Body of pancreas (tissue), 4 donors: ENCODE measurements at places on chromosomes 4 and X.

- H3K27me3 ChIP-seq, result no peaks in the 10 kb centered on the region
- no peak overlapping the region for H3K27ac ChIP-seq
- no peak for DNase-seq
- no peak overlapping the region for H3K4me3 ChIP-seq
- no peaks in the 10 kb centered on the region for H3K4me1 ChIP-seq
- H3K36me3 ChIP-seq, result no peaks in the 10 kb centered on the region
Measured at GRCh38 chr4:77124576-77124975, 32.4 kb upstream of the CCNG2 start.

- no peak for DNase-seq
- H3K27me3 ChIP-seq, result no peaks in the 10 kb centered on the region
- peaks cover 8% of the 10 kb centered on the region for H3K4me1 ChIP-seq
Measured at GRCh38 chrX:134406356-134407064, 53.5 kb upstream of the HPRT1 start.

- no peak overlapping the region for H3K27ac ChIP-seq
- no peak for DNase-seq
- H3K27me3 ChIP-seq, result no peaks in the 10 kb centered on the region
Measured at GRCh38 chr4:174553828-174554227, 31.5 kb upstream of the HPGD start.

- DNase-seq, result no peak
- no peaks in the 10 kb centered on the region for H3K27me3 ChIP-seq
- H3K36me3 ChIP-seq, result no peaks in the 10 kb centered on the region
- no peak overlapping the region for H3K27ac ChIP-seq
- H3K4me3 ChIP-seq, result no peak overlapping the region
Measured at GRCh38 chr4:122588453-122589238, 32.2 kb downstream of the IL21 start.

DNA sequence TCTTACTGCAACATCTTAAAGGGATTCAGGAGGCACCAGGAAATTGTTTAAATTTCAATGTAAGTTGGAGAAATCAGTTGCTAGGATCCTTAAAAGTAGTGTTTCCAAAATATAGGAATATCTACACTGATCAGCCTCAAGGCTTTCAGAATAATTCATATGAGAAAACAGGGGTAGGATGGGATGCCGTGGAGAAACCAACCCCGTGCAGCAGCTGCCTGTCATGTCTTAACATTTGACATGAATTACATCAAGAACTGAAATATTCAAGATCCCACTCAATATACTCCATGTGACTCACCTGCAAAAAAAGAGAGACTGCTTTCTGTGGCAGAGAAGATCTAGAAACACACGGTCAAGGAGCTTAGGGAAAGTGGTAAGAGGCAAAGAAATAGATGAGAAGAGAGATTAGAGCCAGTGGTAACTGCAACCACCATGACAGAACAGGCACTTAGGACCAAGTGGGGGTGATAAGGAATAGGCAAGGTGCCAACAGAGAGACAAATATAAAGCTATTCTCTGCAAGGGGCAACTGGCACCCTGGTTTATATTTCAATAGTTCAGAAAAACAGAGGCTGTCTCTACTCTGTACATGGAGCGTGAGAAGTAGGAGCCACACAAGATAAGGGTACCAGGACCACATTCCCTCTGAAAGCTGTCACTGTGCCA, 64.0 kb downstream of the SLC39A8 start:
- no peak overlapping the region for H3K4me3 ChIP-seq
- no peaks in the 10 kb centered on the region for H3K36me3 ChIP-seq
- H3K27me3 ChIP-seq, result no peaks in the 10 kb centered on the region
- H3K27ac ChIP-seq, result no peak overlapping the region

GRCh38 chr4:100294356-100294755, 104.1 kb upstream of the DDIT4L start:
- no peak for DNase-seq
- no peaks in the 10 kb centered on the region for H3K4me1 ChIP-seq
- no peak overlapping the region for H3K27ac ChIP-seq
- H3K4me3 ChIP-seq, result no peak overlapping the region
- H3K27me3 ChIP-seq, result no peaks in the 10 kb centered on the region

GRCh38 chr4:38154681-38155588, 194.7 kb downstream of the PTTG2 start:
- no peaks in the 10 kb centered on the region for H3K27me3 ChIP-seq
- no peak overlapping the region for H3K4me3 ChIP-seq
- DNase-seq, result peak; percentile 80
- H3K27ac ChIP-seq, result peak overlapping the region; percentile 84

- DNase-seq, result no peak
- no peaks in the 10 kb centered on the region for H3K4me1 ChIP-seq
- H3K27ac ChIP-seq, result no peak overlapping the region
- no peak overlapping the region for H3K4me3 ChIP-seq
- no peaks in the 10 kb centered on the region for H3K27me3 ChIP-seq
- H3K36me3 ChIP-seq, result no peaks in the 10 kb centered on the region
Measured at GRCh38 chr4:138452826-138453225, 210.7 kb upstream of the SLC7A11 start.

DNA sequence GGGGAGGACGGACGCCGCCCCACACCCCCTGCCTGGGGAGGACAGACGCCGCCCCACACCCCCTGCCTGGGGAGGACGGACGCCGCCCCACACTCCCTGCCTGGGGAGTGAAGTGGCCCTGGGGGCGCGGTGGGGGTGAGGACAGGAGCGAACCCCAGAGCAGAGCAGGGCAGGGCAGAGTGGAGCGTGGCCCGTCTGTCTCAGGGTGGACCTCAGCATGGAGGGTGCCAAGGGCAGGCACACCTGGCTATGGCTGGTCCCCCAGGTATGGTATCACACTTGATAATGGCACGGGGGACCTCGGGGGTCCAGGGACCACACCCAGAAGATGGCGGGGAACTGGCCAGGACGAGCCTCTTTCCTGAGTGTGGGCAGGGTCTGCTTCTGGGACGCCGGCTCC, 9.6 kb downstream of the LRPAP1 start:
- H3K27ac ChIP-seq, result no peak overlapping the region
- no peaks in the 10 kb centered on the region for H3K27me3 ChIP-seq
- no peaks in the 10 kb centered on the region for H3K4me1 ChIP-seq
- no peak for DNase-seq
- H3K36me3 ChIP-seq, result peaks cover 46% of the 10 kb centered on the region

- peak; percentile 88 for DNase-seq
- H3K4me1 ChIP-seq, result no peaks in the 10 kb centered on the region
- H3K36me3 ChIP-seq, result no peaks in the 10 kb centered on the region
Measured at GRCh38 chr4:151362404-151363164, 37.2 kb upstream of the SH3D19 start.

- no peak overlapping the region for H3K4me3 ChIP-seq
- no peaks in the 10 kb centered on the region for H3K27me3 ChIP-seq
- H3K36me3 ChIP-seq, result no peaks in the 10 kb centered on the region
- no peak for DNase-seq
- no peaks in the 10 kb centered on the region for H3K4me1 ChIP-seq
Measured at GRCh38 chr4:76745240-76745639, 152.7 kb downstream of the SOWAHB start.

GRCh38 chr4:42460043-42460442, 62.8 kb downstream of the SHISA3 start:
- DNase-seq, result peak; percentile 64
- H3K36me3 ChIP-seq, result no peaks in the 10 kb centered on the region
- peaks cover 25% of the 10 kb centered on the region for H3K4me1 ChIP-seq
- H3K4me3 ChIP-seq, result no peak overlapping the region

DNA sequence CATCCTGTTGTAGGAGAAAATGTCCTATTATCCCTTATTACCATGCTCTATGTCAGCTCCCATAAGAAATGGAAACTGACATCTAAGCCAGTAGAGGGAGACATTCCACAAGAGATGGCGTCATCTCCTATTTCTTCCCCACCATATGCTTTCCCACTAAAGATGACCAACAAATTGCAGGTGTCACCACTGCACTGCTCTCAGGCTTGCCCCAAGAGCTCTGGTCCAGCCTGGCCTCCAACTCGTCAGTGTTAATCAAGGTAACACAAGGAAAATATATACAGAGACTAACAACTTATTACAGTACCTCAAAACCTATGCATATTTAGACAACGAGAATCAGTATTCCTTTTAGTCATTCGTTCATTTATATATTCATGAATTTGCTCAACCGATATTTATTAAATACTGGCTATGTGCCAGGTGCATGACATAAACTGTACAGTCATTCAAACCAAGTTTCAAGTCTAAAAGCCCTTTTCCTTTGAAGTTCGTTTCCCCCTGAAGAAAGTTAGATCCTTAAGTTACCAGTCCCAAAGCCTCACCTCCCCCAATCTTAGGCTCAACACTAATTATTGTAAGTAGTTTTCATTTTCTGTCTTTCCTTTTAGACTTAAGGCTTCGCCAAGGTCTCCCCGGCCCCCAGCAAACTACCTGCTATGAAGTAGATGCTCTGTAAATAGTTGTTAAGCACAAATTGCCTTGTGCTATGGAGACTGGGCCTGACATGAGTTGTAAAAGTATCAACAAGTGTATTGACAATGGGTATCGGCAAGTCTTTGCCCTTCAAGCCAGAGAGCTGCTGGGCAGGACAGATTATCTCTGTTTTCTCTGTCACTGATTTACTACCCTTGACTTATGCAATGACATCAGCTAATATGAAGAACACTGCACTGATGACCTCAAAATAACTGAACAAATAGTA, 3.1 kb upstream of the FGB start:
- H3K36me3 ChIP-seq, result no peaks in the 10 kb centered on the region
- H3K27ac ChIP-seq, result no peak overlapping the region
- no peak overlapping the region for H3K4me3 ChIP-seq
- no peak for DNase-seq

DNA sequence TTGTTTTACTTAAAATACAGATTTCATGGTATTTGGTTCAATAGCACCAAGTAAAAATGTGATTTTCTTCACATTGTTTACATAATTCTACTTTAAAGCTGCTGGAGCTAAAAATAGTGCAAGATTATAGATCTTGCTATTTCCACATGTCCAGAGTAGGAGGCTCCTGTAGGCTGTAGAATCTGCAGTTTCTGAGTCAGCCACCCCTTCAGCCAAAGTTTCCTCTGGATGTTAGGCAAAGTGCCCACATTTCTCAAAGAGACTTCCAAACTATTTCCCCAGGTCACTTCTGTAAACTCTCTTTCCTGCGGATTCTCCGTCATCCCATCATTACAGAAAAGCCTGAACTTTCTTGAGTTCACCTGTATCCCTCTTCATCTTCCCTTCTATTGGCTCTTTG, 342.5 kb upstream of the FSTL5 start:
- no peak for DNase-seq
- no peak overlapping the region for H3K27ac ChIP-seq
- no peaks in the 10 kb centered on the region for H3K27me3 ChIP-seq
- H3K36me3 ChIP-seq, result no peaks in the 10 kb centered on the region

DNA sequence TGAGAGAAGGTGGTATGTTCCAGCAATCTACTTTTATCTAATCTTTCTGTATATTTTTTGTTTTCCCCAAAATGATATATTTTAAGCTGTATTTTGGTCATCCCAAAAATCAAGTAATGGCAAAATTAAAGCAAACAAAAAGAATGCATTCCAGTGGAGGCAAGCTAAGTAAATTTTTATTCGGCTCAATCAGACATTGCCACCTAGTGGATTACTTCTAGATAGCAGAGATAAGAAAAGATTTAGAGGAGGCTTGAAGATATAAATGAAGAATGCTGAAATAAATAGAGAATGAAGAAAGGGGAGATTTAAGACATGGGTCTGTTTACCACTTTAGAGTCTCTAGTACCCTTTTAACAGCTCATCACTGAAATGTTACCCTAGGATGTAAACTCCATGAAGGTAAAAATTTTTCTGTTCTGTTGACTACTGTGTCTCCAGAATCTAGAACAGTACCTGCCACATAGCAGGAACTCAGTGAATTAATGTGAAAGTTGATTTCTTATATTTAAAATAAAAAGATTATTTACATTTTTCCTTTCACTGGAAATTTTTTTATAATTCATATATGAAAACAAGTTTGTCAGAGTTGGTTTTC, 110.9 kb upstream of the ANK2 start:
- no peak for DNase-seq
- no peaks in the 10 kb centered on the region for H3K36me3 ChIP-seq
- no peaks in the 10 kb centered on the region for H3K27me3 ChIP-seq
- no peak overlapping the region for H3K4me3 ChIP-seq
- H3K27ac ChIP-seq, result no peak overlapping the region

DNA sequence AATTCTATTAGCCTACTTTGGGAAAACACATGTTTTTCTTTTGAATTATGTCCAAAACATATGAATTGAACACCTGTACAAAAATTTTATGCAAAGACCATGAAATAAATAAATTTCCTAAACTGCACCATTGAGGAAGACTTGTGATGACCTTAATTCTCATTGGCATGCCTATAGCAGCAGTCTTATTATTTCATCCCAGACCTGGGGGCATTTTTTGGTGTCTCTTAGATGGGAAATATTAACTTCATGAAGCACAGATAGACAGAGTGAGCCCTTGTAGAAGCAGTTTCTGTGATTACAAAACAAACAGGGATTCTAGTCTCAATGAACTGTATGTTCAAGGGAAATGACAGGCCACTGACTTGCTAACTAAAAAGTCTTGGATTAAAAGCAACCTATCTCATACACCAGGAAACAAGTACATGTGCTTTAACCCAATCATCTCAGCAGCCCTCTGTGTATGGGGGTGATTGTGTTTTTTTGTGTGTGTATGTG, 32.0 kb upstream of the HPGD start:
- H3K36me3 ChIP-seq, result no peaks in the 10 kb centered on the region
- H3K4me1 ChIP-seq, result no peaks in the 10 kb centered on the region
- DNase-seq, result no peak
- H3K27ac ChIP-seq, result no peak overlapping the region

DNA sequence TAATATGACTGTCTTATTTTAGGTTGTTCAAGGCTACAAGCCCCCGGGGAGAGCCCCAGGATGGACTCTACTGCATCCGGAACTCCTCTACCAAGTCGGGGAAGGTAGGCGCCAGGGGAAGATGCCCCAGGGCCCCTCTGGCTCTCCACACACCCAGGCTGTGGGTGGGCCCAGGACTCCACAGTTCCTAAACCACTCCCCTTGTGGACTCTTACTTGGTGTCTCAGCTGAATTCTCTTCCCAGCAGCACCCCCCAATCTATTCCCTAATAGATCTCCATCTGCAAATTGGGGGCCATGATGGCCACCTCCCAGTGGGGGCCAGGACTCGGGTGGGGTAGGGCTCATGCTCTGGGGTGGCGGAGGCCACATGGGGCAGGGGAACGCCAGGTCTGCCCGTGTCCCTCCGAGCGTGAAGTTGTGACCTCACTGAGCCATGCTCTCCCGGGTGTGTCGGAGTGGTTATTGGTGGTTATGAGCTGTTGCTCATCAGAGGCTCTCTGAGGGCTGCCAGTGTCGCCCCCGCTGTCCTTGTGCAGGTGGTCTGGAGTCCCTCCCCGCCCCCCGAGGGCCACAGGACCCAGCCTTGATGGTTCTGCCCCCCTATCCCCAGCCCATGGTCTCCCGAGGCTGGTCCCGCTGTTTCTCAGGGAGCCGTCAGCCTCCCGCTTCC, 11.2 kb upstream of the ADD1 start:
- H3K27ac ChIP-seq, result no peak overlapping the region
- no peaks in the 10 kb centered on the region for H3K27me3 ChIP-seq
- no peak overlapping the region for H3K4me3 ChIP-seq
- no peaks in the 10 kb centered on the region for H3K4me1 ChIP-seq
- peaks cover 32% of the 10 kb centered on the region for H3K36me3 ChIP-seq

GRCh38 chr4:170093973-170094535, 4.3 kb upstream of the AADAT start:
- no peak for DNase-seq
- no peaks in the 10 kb centered on the region for H3K27me3 ChIP-seq
- no peak overlapping the region for H3K4me3 ChIP-seq
- H3K36me3 ChIP-seq, result no peaks in the 10 kb centered on the region

- no peak overlapping the region for H3K27ac ChIP-seq
- no peaks in the 10 kb centered on the region for H3K27me3 ChIP-seq
- H3K4me1 ChIP-seq, result no peaks in the 10 kb centered on the region
- H3K36me3 ChIP-seq, result peaks cover 52% of the 10 kb centered on the region
- no peak overlapping the region for H3K4me3 ChIP-seq
Measured at GRCh38 chr4:17624821-17625220, 10.4 kb downstream of the MED28 start.
